ENCODE measurements at places on chromosomes 4 and X.

GRCh38 chr4:137640156-137640837 is 108.0 kb upstream of the PCDH18 start:
- DNase-seq, result no peak

GRCh38 chr4:25399510-25399909 is 22.4 kb downstream of the ANAPC4 start:
- no peak for DNase-seq

DNA sequence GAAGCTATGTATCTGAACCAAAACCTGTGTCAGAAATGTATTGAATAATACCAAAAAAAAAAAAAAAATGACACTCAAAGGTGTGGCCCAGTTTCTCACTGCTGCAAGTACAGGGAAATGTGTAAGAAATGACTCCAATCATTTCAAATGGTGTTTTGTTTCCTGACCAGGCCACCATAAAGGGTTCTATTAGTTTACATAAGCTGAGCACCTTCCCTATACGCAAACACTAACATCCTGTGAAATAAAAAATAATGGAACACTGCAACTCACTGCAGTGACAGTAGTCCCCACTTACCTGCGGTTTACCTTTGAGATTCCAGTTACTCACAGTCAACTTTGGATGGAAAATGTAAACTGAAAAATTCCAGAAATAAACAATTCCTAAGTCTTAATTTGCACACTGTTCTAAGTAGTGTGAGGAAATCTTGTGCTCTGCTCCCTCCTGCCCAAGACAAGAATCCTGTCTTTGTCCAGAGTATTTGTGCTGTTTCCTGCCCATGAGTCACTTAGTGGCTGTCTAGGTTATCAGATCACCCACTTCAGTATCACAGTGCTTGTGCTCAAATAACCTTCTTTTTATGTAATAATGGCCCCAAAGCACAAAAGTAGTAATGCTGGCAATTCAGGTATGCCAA is 265.3 kb downstream of the RCHY1 start:
- DNase-seq, result no peak

DNA sequence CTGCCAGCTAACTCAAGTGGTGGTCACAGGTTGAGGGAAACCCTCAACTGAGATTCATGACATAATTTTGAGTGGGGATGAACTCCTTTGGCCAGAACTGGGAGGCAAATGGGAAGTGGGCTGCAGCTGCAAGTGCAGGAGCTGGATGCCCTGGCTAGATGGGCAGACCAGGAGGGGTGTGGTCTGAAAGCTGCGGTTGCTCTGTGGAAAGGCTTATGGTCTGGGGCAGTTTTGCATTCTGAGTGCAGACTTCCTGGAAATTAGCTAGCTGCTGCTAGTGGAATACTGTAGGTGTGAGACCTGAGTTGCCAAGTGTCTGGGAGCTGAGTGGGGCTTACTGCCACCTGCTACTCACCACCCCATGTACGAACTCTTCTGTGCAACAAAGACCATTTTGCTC is 52.1 kb upstream of the NAP1L2 start:
- no peak for DNase-seq

- no peak for DNase-seq
Measured at GRCh38 chr4:174086829-174087799, 196.4 kb downstream of the FBXO8 start.

DNA sequence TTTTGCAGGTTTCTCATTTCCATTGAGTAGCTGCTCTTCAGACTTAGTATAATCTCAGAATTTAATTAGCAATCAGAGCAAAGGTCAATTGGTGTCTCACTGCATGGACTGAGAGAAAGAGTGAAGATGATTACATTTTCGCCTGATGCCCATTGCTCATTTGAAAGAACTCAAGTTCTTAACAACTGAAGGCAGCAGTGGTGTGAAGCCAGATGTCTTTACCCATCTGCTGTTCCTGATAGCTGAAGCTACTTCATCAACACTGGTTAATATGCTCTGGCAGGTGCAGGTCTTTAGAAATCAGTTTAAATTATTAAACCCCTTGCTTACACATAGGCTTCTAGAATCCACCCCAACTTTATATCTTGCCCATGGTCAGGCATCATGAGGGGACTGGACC is 64.5 kb upstream of the FRAS1 start:
- DNase-seq, result no peak

- DNase-seq, result no peak
Measured at GRCh38 chrX:132651421-132652086, 162.7 kb upstream of the MBNL3 start.

GRCh38 chr4:143375326-143376073 is 38.8 kb downstream of the GAB1 start:
- DNase-seq, result no peak

DNA sequence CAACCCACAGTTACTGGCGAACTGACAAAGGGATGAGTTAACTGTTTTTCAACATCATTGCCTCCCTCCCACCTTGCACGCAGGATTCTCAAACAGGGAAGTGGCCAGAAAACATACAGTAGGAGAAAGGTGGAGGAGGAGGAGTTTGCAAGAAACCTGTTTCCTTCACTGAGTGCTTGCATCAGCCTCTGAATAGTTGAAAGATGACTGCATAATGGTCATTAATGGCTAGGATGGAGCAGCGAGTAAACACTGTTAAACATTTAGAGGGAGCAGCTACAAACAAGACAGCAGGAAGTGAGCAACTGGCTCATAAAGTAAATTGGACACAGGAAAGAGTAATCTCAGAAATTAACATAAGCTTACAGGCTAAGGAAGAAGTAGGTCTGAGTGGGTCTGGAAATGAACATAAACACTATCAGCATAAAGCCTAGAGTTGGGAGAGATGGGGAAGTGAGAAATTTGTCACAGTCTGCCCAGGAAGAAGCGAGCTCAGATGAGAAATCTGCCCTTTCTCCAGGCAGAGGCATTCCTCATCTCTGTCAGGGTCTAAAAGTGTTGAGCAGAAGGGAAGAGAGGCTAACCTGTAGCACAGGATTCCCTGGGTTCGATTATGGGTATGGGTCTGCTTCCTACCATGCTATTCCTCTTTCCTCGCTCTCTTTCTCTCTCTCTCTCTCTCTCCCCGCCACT is 38.6 kb downstream of the TRPC5OS start:
- no peak for DNase-seq

DNA sequence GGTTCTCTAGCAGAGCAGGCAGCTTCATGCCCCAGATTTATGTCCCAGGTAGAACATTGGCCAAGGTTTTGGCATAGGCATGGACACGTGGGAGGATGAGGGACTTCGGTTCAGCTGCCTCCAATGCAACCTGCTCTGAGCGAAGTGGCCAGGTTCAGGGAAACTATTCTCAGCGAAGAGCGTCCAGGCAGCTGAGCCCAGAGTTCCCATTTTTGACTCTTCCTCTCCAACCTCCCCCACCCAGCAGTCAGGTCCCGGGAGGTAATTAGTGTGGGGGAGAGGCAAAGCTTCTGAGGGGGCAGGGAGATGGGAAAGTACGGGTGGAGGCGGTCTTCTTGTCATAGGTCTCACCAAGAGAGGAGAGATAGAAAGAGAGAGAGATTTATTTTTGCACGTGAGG is 1.0 kb downstream of the GABRA4 start:
- no peak for DNase-seq

DNA sequence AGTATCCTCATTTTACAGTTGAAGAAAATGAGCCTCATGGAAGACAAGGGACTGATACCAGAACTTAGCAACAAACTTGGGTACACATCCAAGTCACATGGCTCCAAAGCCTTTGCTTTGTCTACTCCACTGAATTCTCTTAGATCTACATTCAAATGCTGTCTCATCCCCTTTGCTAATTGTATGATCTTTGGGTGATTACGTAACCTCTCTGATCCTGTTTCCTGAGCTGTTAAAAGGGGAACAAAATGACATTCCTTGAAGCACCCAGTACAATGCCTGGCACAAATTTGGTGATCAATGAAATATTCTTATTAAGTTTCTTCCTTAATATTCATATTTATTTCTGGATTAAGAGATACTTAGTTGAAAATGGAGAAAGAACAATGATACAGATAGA is 5.9 kb upstream of the HPGD start:
- DNase-seq, result no peak

DNA sequence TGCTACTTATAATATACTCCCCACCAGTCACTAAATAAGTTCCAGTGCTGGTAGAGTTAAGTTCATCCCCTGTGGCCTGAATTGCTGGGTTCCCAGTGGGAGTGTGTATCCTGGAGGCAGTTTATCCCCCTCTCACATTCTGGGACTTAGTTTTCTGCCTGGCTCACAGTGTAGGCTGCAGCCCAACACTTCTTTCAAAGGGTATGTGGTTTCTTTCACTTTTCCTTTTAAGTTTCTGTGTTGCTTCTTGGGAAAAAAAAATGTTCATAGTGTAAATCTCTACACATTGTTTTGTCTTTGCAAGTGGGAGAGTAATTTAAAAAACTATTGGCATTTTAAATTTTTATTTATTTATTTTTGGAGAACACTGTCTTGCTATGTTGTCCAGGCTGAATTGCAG is 204.0 kb downstream of the CHIC1 start:
- no peak for DNase-seq

- no peak for DNase-seq
Measured at GRCh38 chrX:42869659-42870476, 91.9 kb upstream of the PPP1R2C start.

- DNase-seq, result no peak
Measured at GRCh38 chr4:22045051-22045630, 96.6 kb upstream of the KCNIP4 start.

GRCh38 chrX:14029039-14029424 is 660 bp downstream of the GEMIN8 start:
- DNase-seq, result no peak

DNA sequence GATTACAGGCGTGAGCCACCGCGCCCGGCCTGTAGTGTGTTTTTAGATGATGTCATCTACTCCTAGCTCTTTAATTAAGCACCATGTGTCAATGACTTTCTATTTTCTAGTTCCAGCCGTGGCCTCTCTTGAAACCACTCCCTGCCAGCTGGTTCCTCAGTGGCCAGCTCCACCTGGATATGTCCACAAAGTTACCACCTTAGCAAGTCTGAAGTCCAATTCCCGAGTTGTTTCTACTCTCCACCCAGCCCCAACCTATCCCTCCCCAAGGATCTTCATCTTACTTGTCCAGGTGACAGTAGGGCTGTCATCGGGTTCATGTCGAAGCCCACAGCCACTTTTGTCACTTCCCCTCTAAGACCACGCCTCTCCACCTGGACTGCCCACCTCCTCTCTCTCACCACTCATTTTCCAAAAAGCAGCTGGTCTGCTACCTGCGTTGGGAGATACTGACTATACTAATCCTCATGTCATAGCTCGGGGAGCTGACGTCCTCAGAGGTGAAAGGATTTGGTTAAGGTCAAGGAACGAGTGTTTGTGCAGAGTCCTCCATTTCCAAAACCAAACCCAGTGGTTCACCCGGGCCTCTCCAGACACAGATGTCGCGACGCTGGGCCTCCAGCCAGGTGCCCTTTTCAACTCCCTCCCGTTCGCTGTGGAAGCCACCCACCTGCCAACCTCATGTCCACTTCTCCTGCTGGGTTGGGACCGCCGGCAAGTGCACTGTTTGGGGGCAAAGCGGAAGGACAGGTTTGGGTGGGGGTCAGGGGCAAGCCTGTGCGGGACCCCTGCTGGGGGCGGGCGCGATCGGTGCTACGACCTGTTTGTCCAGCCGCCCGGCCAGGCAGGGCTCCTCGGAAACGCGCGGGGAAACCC is 704 bp downstream of the FAM3A start:
- DNase-seq, result no peak

DNA sequence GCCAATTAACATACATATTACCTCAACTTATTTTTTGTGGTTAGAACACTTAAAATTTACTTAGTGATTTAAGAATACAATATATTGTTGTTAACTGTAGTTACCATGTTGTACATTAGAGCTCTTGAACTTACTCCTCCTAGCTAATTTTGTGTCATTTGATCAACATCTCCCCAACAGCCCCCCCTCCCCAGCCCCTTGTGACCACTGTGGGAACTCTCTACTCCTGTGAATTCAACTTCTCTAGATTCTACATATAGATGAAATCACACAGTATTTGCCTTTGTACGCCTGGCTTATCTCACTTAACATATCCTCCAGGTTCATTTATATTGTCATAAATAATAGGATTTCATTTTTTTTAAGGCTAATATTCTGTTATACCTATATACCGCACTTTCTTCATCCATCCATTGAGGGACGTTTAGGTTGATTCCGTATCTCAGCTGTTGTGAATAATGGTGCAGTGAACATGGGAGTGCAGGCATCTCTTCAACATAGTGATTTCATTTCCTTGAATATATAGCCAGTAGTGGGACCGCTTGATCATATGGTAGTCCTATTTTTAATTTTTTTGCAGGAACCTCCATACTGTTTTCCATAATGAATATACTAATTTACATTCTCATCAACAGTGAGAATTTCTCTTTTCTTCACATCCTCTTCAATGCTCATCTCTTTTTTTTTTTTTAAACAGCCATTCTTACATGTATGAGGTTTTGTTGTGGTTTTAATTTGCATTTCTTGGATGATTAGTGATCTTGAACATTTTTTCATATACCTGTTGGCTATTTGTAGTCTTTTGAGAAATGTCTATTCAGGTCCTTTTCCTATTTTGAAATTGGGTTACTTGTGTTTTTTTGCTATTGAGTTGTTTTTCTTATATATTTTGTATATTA is 66.8 kb downstream of the RAPGEF2 start:
- DNase-seq, result no peak

GRCh38 chr4:159219862-159220261 is 117.0 kb downstream of the RAPGEF2 start:
- no peak for DNase-seq

DNA sequence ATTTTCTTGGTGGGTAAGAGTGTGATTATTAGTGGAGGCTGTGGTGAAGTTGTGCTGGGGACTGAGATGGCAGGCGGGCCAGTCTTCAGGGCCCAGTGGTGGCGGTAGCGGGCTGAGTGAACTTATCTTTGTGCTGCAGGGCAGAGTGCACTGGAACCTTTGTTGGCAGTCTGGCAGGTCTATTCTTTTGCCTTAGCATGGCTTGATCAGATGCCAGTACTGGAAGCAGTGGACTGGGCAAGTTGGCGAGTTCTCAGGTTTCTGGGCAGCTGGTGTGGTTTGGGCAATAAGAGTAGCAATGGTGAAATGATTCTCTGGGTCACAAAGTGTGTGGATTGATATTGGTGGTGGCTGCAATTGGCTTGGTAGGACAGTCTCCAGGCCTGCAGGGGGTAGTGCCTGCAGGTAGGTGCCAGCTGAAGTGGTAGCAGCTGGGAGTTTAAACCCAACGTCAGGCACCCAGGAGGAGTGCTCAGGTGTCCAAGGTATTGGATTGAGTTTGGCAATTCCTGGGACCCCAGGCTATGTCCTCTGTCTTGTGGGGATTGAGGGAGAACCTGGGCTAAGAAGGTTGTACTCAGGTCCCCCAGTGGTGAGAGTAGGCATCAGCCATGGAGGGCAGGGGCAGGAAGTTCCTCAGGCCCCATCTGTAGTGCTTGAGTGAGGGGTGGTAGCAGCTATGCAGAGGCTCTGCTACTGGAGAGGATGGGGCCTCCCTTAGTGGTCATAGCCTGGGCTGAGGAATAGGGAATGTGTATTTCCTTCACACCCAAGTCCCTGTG is 34.9 kb upstream of the SLC25A14 start:
- DNase-seq, result no peak

DNA sequence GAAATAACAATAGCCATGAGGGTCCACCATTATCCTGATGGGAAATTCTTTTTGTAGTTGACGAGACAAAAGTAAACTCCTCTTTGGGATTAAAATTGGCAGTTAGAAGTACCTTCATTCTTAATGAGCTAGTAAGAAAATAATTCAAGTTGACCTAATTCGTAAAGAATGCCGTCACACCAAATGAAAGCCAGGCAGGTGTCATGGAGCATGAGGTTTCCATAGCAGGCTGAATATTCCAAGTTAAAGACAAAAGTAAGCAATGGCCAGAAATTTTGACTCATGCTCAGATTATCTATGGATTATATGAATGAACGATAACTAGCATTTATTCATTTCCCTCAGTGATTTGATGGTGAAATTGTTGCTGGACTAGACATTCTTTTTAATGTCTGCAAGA is 192.2 kb upstream of the FAT1 start:
- no peak for DNase-seq
